Left cardiac atrium (tissue), 4 donors: ENCODE measurements at places on chromosomes 5 and 9. TPM values are rescaled to one million over a fixed set of nuclear protein-coding genes. Genes with fewer than 3 reads are reported as not detected.

CNTNAP3 gene
- total RNA-seq, result 16.4 TPM

AIF1L gene
- total RNA-seq, result 31.1 TPM

C5orf63 gene
- total RNA-seq, result 7.8 TPM

ADAMTS6 gene
- total RNA-seq, result 1.7 TPM

NIPAL4 gene
- total RNA-seq, result 0.12 TPM

AQP7 gene
- total RNA-seq, result 123 TPM

AGXT2 gene
- not detected for total RNA-seq

ACSL6 gene
- total RNA-seq, result 1.6 TPM

FOXD1 gene
- total RNA-seq, result 0.10 TPM

CCDC183 gene
- 1.6 TPM for total RNA-seq

SLC1A1 gene
- 3.4 TPM for total RNA-seq

GTF2H2 gene
- 14.5 TPM for total RNA-seq

DPYSL3 gene
- total RNA-seq, result 55.7 TPM

TXNDC8 gene
- not detected for total RNA-seq

INSL6 gene
- total RNA-seq, result not detected

MYORG gene
- total RNA-seq, result 6.0 TPM

ZNF366 gene
- 7.0 TPM for total RNA-seq

TNC gene
- 54.5 TPM for total RNA-seq

FAM200C gene
- total RNA-seq, result 2.1 TPM

DNA sequence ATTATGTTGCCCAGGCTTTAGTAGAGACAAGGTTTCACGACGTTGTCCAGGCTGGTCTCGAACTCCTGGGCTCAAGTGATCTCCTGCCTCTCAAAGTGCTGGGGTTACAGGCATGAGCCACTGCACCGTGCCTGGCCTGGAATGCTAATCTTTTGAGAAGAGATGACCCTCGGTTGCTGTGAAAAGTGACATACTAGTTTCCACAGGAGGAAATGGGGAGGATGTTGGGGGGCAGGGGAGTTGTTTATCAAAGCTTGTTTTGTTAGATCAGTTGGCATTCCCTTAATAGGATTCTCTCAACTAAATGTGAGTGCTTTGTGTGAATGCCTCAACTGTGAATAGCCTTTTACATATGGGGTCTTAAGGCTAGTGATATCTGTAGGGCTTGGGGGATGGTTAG, 16.4 kb upstream of the MATR3 start:
- DNase-seq, result no peak

- DNase-seq, result no peak
These were observed 33.8 kb downstream of the ZNF131 start for GRCh38 chr5:43154469-43154868.

- no peak for DNase-seq
These were observed 56.7 kb downstream of the PIK3R1 start for GRCh38 chr5:68272289-68272688.

DNA sequence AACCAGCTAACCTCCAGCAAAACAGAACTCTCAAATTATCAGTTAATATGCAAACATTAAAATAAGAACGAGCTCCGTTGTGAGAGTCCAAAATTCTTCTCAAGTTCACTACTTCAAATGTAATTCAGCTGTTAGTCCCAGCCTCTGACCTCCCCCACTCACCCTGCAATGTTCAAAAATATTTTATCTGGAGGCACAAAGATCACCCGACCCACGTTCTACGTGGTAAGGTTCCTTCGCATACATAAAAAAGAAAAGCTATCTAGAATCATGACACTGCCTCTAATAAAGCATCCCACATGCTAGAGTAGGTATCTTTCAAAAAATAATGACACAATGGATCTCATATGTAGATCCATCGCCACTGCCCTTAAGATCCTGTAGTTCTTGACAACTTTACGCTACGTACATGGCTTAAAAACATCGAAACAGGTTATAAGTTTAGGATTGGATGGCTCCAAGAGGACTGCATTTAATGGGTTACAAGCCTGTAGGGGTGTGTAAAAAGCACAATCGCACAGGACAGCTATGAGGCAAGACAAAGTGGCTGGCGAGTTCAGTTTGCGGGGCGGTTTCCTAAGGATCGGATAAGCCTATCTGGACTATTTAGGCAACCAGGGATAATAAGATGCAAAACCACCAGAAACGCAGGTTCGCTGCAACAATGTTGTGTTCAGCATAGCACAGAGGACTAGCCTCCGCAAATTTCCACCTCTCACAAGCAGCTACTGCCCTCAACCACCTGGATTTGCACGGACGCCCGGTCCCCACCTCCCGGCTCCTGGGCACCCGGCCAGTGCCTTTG, 969 bp downstream of the CLK4 start:
- no peak for DNase-seq

GRCh38 chr9:14671377-14671776, 21.9 kb downstream of the ZDHHC21 start:
- no peak for DNase-seq

GRCh38 chr9:134336924-134337323, 10.7 kb downstream of the RXRA start:
- no peak for DNase-seq

DNA sequence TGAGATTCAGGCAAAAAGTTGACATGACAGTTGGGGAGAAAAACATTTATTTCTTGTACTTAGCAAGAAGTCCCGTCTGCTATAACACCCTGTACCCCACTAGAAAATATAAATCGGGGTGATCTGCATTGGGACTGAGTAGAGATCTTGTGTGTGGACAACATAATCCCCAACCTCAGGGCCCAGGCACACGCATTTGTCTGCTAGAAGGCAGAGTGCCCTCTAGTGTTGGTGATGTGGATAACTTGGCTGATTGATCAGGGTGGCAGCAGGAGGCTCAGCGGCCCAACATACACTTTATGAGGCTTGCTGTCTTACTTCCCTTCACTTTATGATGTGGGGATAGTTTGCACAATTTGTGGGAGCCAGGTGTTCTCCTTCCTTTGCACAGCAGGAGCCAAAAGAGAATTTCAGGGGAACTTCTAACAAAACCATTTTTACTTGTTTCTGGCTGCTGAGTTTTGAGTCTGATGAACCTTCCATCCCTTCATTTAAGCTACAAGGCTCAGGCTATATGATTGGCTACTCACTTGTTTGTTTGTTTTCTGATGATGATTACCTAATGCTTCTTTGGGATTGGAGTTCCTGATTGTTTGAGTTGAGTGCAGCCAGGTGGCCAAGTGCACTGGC, 263.2 kb downstream of the DMAC1 start:
- DNase-seq, result peak; percentile 28

GRCh38 chr9:18393340-18394130, 80.4 kb upstream of the ADAMTSL1 start:
- DNase-seq, result peak; percentile 27

GRCh38 chr9:119179701-119180100, 189.5 kb downstream of the BRINP1 start:
- DNase-seq, result no peak

DNA sequence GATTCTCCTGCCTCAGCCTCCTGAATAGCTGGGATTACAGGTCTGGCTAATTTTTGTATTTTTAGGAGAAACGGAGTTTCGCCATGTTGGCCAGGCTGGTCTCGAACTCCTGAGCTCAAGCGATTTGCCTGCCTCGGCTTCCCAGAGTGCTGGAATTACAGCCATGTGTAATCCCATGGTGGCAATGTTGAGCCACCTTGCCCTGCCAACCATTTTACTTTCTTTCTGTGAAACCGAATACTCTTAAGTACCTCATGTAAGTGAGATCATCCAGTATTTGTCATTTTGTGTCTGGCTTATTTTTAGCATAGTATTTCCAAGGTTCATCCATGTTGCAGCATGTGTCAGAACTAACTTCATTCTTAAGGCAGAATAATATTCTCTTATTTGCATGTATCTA, 8.2 kb downstream of the PRRC2B start:
- no peak for DNase-seq

GRCh38 chr5:91229031-91229727, 153.9 kb downstream of the ARRDC3 start:
- no peak for DNase-seq

GRCh38 chr5:102582696-102583095, 83.9 kb upstream of the SLCO6A1 start:
- no peak for DNase-seq

GRCh38 chr5:139747583-139748504, 47.8 kb upstream of the PSD2 start:
- DNase-seq, result peak; percentile 74

DNA sequence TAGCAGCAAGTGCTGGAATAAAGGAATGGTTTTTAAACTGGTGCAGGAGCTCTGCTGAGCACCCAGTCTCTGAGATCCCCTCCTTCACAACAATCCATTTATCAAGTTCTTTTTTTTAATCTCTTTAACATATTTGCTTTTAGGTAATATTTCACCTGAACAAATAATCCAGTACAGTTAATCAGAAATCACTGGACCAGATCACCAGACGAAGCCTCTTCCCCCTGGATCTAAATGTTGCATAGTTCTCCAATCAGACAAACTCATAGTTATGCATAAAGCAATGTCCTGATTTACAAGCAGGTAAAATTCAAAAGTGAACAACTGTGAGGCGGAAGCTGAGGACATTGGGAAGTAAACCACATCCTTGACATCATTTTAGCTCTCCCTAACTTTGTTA, 657.7 kb upstream of the RORB start:
- no peak for DNase-seq

GRCh38 chr5:170426149-170426767, 37.1 kb upstream of the KCNMB1 start:
- DNase-seq, result no peak

DNA sequence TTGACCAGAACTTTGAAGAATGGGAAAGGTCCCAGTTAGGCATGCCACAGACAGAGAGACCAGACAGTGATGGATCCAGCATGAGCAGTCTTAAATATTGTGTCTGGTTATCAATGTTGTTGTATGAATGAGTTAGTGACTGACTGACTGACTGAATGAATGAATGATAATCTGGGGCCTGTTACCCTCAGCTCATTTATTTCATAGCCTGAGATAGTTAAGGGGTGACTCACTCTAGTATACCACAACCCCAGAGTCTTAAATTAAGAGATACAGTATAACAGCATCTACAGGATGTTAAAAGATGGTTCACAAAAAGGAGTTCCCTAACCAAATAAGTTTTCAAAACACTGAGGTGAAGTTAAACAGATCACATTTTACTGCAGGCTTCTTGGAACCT, 133.5 kb downstream of the SGCD start:
- DNase-seq, result no peak

GRCh38 chr9:105118636-105119035, 125.8 kb upstream of the SLC44A1 start:
- DNase-seq, result no peak

DNA sequence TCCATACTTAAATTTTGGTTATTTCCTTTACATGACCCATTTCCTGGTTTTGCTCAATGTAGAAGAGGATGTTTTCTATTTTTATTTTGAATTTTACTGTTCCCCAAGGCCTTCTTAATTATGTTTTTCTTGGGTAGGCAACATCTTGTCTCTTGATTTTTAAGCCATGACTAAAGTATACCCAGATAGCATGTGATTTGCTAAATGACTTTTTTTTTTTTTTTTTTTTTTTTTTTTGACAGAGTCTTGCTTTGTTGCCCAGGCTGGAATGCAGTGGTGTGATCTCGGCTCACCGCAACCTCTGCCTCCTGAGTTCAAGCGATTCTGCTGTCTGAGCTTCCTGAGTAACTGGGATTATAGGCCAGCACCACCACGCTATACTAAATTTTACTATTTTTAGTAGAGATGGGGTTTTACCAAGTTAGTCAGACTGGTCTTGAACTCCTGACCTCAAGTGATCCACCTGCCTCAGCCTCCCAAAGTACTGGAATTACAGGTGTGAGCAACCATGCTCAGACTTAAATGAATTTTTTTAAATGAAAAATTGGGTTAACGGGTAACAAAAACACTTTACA, 198.6 kb upstream of the DAB2 start:
- DNase-seq, result no peak

GRCh38 chr5:119070578-119070827, 384 bp upstream of the DMXL1 start:
- DNase-seq, result peak; percentile 88

- no peak for DNase-seq
These were observed 96.7 kb downstream of the SNCAIP start for GRCh38 chr5:122408592-122409224.

DNA sequence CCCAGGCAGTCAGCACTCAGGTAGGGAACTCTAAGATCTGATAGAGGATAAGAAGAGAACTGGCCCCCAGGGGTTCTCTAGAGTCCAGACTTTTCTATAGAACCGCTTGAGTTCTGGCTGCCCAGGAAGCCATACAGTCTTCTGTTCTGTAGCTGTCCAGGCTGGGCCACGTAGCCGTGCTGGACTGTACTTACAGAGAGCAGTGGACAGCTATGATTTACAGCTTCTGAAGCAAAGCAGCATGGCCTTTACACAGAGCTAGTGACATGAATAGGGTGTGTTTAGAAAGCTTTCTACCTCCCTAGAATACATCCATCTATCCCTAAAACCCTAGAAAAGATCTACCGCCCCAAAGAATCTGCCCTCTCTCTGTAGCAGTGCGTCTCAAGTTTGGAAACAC, 57.2 kb downstream of the ACO1 start:
- DNase-seq, result no peak

GRCh38 chr5:141040093-141040770, 10.9 kb upstream of the PCDHB1 start:
- DNase-seq, result peak; percentile 28

- no peak for DNase-seq
These were observed 6.6 kb downstream of the DTWD2 start for GRCh38 chr5:118981783-118982182.

DNA sequence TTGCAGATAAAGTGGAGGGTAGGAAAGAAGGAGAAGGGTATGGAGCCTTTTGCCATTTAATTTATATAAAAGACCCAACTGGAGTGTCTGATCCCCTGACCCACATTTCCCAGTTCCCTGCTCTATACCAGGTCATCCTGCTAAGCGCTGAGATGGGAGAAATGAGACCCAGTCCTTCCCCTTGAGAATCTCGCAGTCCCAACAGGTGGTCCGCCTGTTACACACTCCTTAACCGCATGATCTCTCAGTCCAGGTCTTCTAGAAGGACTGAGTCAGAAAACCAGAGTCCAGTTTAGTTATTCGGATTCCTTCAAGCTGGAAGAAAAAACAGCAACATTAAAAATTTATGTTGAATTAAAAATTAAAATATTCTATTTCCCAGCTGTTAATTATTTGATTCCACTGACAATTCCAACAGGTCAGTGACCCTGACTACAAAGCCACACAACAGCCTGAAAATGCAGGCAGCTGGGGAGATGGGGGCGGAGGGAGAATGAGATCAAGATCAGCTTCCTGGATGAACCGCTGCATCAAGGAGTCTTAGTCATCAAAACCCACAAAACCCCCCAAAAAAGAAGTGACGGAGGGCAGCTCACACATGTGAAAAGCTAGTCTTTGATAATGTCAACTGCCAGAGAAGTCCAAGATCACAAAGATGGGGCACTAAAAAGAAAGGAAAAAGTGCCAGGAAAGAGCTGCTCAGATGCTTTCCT, 44.0 kb downstream of the GGTA1 start:
- DNase-seq, result no peak
